ENCODE measurements at places on chromosomes 6 and 20.

DNA sequence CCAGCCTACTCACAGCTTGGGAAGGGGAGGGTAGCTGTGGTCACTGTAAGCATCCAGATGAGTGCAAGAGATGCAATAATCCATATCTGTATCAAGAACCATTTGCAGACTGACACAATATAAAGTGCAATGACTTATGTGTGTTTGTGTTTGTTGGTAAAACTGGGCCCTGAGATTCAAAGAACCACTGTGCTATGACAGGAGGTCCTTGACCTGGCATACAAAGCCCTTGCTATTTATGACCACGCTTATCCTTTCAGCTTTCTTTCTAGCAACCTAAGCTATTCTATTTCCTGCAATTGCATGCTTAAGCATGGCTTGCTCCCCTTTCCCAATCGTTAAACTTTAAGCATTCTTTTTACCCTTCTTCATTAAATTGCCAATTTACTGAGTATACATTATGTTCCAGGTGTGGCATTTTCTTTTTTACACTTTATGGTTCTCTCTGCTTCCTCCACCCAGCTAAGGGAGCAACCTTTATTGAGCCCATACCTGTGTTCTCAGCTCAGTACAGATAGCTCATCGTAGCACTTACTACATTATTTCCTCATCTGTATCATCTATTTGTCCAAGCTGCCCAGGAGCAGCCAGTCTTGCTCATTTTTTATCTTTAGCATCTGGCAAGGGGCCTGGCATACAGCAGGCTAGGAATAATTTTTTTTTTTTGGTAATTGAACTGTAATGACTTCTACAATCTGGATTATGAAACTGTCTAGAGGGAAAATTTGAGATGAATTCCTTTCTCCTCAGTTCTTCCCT lies 3.5 kb downstream of the MCUR1 start:
- DNase-seq = no peak

DNA sequence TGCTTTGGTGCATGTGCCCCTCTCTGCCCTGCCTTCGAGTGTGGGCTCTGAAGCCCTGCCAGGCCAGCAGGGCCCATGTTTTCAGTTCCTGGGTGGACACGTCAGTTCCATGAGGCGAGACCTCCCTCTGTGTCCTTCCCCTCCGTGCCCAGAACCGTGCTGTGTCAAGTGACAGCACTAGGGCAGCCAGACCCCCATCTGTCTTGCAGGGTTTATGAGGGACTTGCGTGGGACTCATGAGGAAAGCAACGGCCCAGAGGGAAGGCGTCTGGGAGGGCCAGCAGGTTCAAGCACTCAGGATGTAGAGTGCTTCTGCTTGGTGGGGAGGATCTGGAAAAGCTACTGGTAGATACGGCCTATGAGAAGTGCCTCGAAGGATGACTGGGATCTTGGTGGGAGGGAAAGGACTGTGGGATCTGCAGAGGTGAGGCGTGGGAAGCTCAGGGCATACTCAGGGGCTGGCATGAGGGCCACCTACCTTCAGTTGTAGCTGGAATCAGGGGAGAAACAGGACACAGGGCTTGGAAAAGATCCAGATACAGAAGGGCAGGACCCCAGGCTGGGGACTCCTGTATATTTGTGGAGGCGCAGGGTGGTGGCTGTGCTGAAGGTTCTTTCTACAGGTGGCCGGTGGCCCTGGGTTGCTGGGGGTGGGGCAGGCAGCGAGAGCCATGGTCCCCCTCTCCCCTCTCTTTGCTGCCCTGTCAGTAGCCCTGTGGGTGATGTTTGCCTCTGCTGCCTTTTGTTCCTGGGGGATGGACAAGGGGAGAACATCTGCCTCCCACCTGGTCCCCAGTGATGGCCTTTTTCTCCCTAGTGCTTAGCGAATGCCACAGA lies 5.5 kb downstream of the NPEPL1 start:
- DNase-seq = no peak

GRCh38 chr6:40713002-40713719 lies 126.0 kb upstream of the LRFN2 start:
- no peak for DNase-seq

GRCh38 chr6:138106665-138107077 lies 548 bp downstream of the PERP start:
- no peak for DNase-seq

- DNase-seq = no peak
Observed at GRCh38 chr6:42279144-42279781, 61.6 kb upstream of the MRPS10 start.

GRCh38 chr6:87705070-87705691 lies 3.1 kb upstream of the AKIRIN2 start:
- DNase-seq = no peak

- DNase-seq = peak; percentile 17
Observed at GRCh38 chr6:131519670-131520436, 53.2 kb upstream of the ARG1 start.

DNA sequence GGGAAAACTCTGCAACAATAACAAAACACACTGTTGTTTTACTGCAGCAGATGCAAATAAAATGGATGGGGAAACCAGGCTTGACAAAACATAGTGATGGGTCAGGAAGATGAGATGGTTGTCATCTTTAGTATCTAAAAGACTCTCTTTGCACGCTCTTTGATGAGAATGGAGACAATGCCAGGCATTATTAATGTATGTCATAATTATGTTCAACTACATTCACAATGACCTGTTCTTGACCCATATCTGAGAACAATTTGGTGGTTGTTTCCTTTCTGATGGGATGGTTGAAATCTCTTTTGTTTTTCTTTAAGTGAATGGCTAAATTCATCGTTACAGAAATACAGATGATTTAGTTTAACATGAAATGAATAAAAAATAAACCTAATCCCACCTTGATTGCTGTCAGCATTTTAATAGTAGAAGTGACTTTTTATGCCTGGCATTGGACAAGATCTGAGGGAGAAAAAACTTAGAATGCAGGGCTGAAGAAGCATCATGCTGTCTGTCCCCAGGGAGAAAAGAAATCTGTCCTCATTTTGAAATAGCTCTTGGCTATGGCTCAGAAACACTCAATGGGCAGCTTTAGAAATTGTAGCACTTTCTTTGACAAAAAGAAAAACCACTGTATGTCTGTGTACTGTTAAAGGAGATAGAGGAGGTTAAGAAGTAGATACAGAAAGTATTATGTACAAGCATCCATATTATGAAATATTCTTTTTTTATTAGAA lies 12.4 kb upstream of the GRIK2 start:
- DNase-seq = no peak

- no peak for DNase-seq
Observed at GRCh38 chr6:22057962-22058361, 238.9 kb downstream of the PRL start.

- DNase-seq = no peak
Observed at GRCh38 chr6:115885636-115886366, 174.9 kb downstream of the FRK start.

DNA sequence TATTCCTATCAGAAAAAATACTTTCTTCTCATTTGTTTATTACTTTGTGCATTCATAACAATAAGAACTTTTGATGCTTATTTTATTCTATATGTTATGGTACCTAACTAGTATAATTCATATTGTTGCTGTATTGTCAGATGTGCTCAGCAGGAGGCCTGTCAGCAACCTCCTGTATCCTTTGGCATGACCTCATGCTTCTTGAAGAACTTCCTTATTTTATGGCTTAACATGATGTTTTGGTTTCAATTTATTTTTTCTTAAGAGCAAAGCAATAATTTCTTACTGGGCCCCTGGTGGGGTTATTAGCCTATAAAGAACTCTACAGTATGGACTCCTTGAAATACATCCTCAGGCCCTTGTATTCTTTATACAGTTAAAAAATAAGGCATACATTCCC lies 17.3 kb downstream of the GGTLC1 start:
- no peak for DNase-seq

- DNase-seq = no peak
Observed at GRCh38 chr20:50194422-50194830, 3.8 kb downstream of the CEBPB start.

DNA sequence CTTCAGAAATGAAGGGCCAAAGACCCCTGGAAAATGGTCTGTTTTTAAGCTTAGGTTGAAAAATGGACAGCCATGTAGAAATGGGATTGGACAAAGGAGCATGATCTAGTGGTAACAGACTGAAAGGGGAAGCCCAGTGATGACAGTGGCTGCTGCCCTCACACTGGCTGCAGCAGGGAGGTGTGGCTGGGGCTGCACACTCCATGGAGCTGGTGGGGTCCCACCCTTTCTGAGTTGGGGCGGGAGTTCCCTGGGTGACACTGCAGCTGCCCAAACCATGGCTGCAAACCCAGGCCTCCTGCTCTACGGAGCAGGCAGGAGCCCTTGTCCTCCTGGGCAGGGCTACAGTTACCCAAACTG lies 8.5 kb upstream of the PACSIN1 start:
- no peak for DNase-seq

DNA sequence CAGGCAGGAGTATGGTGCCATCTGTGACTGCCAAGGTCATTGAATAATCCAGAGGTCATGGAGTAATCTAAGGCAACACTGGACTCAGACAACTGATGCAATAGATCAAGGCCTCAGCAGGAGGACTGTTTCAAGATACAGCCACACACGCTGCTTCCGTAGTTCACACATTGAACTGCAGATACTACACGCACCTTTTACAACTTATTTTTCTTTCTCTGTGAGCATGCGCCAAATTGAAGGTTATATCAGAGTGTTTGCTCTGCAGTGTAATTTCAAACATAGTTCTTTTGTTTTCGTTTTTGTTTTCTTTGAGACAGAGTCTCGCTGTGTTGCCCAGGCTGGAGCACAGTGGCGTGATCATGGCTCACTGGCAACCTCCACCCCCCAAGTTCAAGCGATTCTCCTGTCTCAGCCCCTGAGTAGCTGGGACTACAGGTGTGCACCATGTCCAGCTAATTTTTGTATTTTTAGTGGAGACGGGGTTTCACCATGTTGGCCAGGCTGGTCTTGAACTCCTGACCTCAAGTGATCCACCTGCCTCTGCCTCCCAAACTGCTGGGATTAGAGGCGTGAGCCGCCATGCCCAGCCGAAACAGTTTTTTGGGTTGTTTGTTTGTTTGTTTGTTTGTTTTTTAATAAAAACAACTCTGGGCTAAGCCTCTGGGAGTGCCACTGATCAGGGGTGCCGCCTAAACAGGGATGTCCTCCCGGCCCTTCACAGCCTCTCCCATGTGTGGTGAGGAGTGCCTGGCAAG lies 96.6 kb upstream of the NAA20 start:
- no peak for DNase-seq

GRCh38 chr6:82246802-82247504 lies 591 bp downstream of the IBTK start:
- peak; percentile 62 for DNase-seq

DNA sequence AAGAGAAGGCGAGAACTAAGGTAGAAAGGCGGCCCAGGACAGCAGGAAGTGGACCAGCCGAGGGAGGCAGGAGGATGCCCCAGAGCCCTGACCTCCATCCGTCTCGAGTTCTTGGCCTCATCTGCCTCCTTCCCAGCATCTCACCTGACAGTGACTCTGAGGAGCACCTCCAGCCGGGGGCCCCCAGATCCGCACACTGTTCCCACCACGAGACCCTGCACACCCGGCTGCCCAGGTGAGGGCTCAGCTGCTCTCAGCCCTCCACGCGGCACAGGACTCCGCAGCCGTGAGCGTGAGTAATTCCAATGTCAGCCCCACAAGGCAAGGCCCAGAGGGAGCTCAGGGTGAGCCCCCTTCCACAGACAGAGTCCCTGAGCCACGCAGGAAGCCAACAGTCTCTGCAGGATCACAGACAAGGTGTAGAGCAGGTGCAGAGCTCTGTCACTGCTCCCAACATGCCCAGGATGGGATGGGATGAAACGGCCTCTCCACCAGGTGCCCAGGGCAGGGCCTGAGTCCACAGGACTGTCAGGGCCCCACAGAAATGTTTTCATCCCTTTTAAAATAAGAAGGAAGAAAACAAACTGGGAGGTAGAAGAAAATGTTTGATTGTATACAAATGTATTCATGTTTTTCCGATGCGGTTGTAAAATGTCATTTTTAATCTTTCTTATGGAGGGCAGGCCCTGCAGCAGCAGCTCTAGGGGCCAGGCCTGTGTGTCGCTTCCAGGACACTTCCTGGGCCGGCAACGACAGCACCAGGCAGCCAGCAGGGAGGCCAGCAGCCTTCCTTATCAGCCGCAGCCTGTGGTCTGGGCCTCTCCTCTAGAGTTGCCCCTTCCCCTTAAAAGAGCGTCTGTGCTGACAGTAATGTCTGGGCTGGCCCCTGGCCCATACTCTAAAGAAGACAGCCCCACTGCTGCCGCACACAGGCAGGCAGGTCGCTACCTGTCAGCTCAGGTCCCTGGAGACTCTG lies 66.9 kb downstream of the DLL1 start:
- DNase-seq = no peak

DNA sequence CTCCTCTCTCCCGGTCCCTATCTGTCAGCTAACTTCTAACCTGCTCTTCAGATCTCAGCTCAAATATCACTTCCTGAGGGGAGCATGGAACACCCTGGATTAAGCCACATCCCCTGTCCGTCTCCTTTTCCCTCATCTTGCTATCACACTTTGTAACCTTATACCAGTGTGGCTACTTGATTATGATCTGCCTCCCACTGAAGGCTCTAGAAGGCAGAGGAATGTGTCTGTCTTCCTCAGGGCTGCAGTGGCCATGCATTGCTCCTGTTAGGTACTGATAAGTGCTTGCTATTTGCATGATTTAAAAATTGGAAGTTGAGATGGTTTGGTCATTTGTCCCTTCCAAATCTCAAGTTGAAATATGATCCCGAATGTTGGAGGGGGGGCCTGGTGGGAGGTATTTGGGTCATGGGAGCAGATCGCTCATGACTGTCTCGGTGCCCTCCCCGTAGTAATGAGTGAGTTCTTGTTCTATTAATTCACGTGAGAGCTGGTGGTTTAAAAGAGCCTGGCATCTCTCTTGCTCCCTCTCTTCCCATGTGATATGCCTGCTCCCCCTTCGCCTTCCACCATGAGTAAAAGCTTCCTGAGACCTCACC lies 71.4 kb downstream of the PLCB4 start:
- no peak for DNase-seq

DNA sequence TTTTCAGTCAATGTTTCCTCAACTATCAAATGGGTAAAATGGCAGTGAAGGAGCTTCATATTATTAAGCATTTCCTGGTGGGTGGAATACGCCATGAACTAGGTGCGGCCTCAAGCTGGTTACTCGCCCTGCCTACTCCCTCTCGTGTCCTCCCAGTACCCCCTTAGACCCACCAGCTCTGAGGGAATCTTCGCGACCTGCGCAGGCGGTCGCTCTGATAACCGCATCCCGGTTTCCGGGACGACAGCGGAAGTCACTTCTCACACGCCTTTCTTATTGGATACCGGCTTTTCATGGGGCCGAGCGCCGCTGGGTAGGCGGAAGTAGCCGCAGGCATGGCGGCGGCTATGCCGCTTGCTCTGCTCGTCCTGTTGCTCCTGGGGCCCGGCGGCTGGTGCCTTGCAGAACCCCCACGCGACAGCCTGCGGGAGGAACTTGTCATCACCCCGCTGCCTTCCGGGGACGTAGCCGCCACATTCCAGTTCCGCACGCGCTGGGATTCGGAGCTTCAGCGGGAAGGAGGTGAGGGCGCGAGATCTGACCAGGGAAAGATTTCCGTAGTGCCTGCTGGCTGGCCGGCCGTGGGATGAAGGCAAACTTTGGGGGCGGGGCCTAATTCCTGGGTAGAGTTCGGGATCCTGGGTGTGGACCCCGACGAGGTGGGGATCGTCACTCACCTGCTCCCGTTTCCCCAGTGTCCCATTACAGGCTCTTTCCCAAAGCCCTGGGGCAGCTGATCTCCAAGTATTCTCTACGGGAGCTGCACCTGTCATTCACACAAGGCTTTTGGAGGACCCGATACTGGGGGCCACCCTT lies at the start of gene PIGT:
Gene PIGT, plus strand, starts transcription at position 320 of the 816 bp plus-strand sequence. Its CDS starts 16 bp downstream, at position 336.
- peak; percentile 90 for DNase-seq

- no peak for DNase-seq
Observed at GRCh38 chr20:34065260-34065659, 46.8 kb downstream of the EIF2S2 start.
